ENCODE measurements at places on chromosomes 2 and 18.

DNA sequence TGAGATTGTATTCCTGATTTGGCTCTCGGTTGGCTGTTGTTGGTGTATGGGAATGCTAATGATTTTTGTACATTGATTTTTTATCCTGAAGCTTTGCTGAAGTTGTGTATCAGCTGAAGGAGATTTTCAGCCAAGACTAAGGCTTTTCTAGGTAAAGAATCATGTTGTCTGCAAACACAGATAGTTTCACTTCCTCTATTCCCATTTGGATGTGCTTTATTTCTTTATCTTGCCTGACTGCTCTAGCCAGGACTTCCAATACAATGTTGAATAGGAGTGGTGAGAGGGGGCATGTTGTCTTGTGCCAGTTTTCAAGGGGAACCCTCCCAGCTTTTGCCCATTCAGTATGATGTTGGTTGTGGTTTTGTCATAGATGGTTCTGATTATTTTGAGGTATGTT is 90.4 kb downstream of the CYP26B1 start:
- DNase-seq: no peak

GRCh38 chr2:19711470-19712372 is 190.1 kb downstream of the TTC32 start:
- DNase-seq: no peak

DNA sequence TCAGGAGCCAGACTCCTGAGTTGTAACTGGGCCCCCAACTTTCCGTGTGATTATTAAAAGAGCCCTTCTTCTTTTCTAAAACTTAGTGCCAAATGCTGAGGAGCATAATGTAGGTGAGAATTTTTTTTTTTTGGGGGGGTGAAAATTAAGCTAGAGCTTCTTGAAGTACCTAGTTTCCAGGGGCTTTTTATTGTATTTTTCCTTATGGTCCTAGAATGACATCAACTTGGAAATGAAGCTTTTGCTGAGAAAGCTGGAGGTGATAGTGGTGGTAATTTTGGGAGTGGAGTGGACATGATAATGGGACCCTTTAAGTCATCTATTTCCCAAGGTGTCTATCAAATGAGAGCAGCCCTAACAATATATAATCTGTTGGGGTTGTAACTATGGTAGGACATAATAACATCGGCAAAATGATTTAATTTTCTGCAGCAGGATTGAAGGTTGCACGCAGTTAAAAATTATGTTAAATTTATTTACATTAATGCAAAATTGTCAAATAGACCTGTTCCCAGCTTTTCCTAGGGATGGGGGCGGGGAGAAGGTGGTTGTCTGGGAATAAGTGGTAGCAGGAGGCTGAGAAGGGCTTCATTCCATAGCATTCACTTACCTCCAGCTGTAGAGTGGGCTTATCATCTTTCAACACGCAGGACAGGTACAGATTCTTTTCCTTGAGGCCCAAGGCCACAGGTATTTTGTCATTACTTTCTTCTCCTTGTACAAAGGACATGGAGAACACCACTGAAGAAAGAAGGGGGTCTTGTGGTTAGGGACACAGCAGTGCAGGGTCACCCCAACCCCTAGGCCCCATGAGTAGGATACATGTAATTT is 5.7 kb downstream of the IL1B start:
- DNase-seq: no peak

GRCh38 chr2:46967990-46968647 is 52.5 kb upstream of the MCFD2 start:
- DNase-seq: peak; percentile 95

DNA sequence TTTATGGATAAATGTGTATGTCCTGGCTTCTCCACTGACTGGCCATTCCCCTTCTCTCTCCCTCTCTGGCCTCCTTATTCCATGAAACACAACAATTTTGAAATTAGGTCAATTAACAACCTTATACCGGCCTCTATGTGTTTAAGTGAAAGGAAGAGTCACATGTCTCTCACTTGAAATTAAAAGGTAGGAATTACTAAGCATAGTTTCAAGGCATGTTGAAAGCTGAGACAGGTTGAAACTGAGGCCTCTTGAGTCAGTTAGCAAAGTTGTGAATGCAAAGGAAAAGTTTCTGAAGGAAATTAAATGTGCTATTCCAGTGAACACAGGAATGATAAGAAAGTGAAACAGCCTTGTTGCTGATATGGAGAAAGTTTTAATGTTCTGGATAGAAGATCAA is 69.7 kb downstream of the ADAM23 start:
- no peak for DNase-seq
